ENCODE measurements at places on chromosomes 16 and 17. TPM values are rescaled to one million over a fixed set of nuclear protein-coding genes. Genes with fewer than 3 reads are reported as not detected.

GRCh38 chr17:8222380-8222629, 11.9 kb upstream of the AURKB start:
- no peak for DNase-seq

GRCh38 chr17:64472564-64472963, 23.6 kb downstream of the MILR1 start:
- no peak for DNase-seq

DNA sequence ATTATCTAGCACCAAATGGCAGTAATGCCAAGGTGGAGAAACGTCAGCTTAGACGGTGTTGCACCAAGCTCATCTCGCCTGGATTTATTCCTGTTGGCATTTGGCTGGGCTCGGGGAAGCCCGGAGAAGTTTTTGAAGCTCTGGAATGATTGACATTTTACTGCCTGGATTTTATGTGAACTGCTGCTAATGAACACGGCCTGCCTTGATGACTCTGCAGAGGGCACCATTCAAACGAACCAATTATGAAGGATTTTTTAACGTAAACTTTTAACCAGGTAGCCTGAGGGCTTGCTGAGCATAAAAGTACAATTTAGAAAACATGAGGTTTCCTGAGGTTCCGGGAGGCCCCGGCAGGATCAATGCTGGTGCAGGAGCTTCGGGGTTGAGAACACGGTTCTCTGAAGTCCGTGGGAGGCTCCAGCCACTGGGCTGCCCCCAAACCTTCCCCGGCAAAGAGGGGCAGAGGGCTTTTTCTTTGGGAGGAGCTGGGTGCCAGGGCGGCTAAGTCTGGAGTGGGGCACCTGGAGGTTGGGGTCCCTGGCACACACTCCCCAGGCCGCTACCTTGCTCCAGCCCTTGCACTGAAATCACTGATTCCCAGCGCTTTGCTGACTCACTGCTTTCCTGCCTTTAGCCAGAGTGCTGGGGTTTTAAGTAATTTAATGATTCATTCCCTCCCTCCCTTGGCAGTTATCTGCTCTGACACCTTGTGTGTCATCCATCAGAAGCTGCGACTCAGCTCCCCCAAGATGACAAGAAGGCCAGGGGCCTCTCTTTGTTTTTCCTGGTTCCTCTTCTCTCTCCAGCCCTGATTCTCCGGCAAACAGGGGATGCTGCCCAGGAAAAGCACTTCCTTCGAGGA, 161.2 kb upstream of the IRX3 start:
- no peak for DNase-seq

DNA sequence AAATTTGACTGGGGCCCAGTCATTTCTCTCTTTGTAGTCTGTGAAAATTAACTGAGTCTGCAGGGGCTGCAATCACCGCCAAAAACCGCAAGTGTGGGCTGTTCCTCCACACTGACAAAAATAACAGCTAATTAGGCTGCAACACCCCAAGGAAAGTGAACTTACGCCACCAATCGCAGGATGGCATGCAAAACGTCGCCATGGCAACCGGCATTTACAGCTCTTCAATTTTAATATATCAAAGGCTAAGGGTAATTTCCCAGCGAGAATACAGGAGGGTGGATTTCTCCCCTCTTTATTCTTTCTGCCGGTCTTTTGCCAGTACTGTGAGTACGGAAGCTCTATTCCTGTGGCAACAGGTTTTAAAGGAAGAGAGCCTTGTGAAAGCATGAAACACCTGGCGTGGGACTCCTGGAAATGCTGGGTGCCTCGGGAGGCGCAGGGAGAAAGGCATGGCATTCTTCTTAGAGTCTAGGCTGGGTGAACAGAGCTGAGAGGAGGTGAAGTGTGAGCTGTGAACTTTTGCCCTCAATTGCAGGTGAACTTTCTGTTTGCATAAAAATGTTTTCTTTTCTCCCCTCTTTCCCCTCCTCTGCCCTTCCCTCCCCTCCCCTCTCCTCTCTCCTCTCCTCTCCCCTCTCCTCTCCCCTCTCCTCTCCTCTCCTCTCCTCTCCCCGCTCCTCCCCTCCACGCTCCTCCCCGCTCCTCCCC, 399.7 kb downstream of the XYLT1 start:
- DNase-seq: peak; percentile 18

GRCh38 chr17:11900655-11901054, 96.6 kb downstream of the ZNF18 start:
- DNase-seq: no peak

DNA sequence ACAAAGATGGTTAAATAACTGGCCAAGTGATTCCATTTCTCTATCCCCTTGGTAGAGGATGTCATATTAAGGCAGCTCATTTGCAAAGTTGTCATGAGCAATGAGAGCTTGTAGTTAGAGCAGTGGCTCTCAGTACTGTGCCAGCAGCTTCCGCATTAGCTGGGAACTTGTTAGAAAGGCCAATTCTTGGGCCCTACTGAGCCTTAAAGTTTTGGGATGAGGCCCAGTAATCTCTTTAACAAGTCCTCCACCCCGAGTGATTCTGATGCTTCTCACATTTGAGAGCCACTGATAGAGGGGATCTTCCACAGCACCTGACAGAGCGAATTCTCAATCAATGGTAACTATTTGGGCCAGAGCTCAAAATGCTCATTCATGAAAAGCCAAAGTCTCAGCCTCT, 20.2 kb upstream of the CCL1 start:
- DNase-seq: no peak

GRCh38 chr16:72715267-72715666, 332.7 kb downstream of the ZFHX3 start:
- no peak for DNase-seq

GRCh38 chr17:53934931-53935330, 112.2 kb downstream of the KIF2B start:
- DNase-seq: no peak

- DNase-seq: no peak
These were observed 57.5 kb downstream of the NF1 start for GRCh38 chr17:31152271-31152670.

GRCh38 chr17:51035431-51035830, 85.2 kb downstream of the SPAG9 start:
- DNase-seq: peak; percentile 88

GRCh38 chr16:17359788-17360390, 110.9 kb downstream of the XYLT1 start:
- DNase-seq: no peak

DNA sequence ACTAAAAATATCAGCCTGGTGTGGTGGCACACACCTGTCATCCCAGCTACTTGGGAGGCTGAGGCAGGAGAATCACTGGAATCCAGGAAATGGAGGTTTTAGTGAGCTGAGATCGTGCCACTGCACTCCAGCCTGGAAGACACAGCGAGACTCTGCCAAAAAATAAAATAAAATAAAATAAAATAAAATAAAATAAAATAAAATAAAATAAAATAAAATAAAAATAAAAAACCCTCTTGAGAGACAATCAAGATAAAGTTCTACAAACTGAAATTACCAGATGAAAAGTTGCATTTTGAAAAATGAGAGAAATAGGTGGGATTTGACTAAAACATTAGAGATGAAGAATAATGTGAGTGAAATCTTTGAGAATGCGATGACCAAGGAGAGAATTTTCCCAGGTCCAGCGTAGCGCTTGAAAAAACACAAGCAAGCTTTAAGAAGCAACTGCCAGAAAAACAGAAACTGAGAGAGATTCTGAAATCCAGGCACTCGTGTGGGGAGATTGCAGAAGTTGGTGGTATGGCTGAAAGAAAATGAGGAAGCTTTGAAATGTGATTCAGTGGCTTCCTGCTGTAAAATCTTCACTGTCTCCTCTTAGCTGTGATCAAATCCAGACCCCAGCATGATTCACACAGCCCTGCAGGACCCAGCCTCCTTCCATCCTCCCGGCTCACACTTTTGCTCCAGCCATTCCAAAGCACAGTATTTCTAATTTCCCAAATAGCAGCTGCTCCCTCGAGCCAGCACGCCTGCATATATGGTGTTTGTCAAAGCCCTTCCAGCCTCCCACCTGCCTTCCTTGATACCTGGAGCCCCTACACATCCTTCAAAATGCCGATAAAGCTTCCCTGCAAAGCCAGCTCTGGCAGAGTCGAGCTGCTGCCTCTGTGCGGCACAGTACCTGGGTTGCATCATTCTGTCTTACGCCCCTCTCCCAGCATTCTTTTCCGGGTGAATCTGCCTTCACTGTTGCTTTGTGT, 8.2 kb upstream of the CD300E start:
- DNase-seq: peak; percentile 69

- no peak for DNase-seq
These were observed 6.4 kb downstream of the CCL18 start for GRCh38 chr17:36070427-36070826.

The BIRC5 gene
- total RNA-seq: 13.3 TPM

The CDRT15 gene
- total RNA-seq: not detected

The GLP2R gene
- total RNA-seq: not detected

The LLGL2 gene
- total RNA-seq: 4.3 TPM
